ENCODE measurements at places on chromosomes 2 and 18.

DNA sequence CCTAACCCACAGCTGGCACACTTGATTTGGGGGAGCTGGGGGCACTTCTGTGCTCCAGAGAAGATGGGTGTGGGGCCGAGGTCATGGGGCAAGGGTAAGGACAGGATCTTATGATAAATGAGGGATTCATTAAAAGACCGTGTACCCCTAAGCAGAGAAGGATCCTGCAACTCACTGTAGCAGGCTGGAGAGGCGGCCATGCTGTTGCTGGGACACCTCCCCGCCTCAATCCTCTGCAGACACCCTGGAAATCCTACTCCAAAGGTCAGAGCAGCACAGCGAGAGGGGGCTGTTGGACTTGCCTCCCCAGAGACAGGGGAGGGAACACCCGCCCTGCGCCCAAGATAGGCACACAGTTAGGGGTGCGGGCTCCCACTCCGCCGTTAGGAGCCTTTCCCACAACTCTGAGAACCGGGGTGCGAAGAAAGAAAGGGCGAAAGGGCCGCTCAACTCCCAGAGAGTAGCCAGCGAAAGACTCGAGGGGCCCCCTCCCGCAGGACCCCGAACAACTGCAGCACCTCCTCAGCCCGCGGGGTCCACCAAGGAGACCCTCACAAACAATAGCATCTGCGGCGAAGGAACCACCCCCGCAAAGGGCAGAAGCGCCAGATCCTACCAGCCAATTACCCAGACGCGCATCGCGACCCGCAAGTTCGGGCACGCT is 1.4 kb downstream of the PARD6G start:
- DNase-seq = no peak

DNA sequence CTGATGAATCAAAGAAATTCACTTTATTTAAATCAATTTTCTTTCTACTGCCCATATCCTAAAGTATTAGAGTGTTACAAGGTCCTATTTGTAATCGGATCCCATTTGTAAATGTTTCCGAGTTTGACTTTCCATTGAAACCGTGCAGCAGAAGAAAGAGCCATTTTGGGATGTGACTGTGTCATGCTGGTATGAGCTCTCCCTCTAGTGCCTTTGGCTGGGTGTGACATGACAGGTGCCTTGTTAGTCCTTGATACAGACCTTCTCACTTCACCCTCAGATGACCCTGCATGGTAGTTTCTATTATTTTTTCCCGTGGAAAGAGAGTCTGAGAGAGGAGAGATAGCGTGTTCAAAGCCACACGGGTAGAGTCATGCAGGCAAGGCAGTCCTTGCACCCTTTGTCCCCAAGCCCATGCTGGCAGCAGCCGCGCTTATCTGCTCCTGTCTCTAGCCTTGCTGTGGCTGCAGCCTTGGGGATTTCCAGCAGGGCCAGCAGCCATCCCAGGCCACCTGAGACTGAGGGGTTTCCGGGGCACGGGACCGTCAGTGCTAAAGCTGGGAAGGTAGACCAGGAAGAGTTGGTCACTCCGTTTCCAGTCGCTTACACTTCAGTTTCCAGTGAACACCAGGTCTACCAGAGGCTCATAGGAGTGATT is 21.4 kb downstream of the CHMP1B start:
- DNase-seq = no peak

GRCh38 chr2:224190234-224190935 is 151.3 kb upstream of the SERPINE2 start:
- no peak for DNase-seq

- DNase-seq = no peak
Measured at GRCh38 chr2:170336916-170337315, 159.0 kb downstream of the MYO3B start.

- DNase-seq = no peak
Measured at GRCh38 chr2:149064365-149064841, 25.9 kb downstream of the LYPD6B start.

- DNase-seq = no peak
Measured at GRCh38 chr18:48900469-48900868, 50.3 kb downstream of the SMAD7 start.

GRCh38 chr2:74908748-74909444 is 49.5 kb upstream of the POLE4 start:
- DNase-seq = no peak

DNA sequence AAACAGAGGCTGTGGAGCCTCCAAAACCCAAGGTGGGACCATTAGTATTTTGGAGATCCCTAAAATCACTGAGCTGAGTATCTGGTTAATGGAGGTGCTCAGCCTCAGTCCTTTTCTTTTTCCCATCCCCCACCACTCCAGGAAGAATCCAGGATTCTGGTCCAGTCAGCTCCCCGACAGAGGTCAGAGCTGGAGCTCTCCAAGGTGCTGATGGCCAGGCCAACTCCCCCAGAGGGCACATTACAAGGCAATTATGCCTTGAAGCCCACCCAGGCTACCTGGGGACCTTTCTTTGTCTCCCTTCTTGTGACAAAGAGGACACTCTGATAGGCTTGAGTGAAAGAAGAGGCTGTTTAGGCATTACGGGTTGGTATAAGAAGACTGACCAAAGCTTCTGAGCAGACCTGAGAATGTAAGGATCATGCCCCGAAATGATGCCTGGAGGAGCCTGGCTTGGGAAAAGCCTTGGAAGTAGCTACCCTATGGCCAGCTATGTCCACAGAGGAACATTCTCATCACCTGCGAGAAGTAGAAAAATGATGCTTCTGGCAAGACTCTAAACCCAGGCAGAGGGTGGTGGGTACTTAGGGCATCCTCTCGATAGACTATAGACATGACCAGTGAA is 102.5 kb upstream of the LDAH start:
- no peak for DNase-seq

DNA sequence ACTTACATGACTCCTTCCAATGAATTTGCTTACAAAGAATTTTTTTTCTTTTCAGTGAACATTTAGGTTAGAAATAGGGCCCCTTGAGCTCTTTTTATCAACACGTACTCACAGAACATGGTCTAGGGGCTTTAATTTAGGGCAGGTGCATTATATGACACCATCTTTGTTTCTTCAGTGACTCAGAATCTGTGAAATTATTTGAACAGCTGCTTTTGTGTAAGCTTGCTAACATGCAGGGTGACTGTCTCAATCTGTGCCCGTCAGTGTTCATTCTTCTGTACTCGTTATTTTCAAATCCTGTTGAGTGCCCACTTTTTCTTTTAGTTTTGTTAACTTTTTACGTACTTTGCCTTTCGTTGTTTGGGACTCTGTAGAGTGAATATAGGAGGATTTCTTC is 52.8 kb upstream of the CABYR start:
- no peak for DNase-seq

DNA sequence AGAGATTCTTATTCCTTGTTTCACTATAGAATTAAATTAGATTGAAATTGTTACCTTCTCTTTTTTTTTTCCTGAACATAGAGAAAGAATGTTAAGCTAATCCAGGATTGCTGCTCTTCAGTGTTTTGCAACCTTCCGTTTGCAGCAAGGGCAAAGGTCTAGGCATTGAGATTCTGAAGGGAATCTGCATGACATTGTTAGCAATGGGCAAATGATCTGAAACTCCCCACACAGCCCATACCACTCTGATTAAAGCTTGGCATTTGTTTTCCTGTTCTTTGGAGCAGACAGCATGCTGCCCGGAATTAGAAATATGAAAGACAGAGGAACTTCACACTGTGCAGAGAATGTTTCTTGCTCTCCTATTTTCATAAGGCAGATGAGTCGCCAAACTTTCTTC is 551.8 kb downstream of the SOCS6 start:
- no peak for DNase-seq

DNA sequence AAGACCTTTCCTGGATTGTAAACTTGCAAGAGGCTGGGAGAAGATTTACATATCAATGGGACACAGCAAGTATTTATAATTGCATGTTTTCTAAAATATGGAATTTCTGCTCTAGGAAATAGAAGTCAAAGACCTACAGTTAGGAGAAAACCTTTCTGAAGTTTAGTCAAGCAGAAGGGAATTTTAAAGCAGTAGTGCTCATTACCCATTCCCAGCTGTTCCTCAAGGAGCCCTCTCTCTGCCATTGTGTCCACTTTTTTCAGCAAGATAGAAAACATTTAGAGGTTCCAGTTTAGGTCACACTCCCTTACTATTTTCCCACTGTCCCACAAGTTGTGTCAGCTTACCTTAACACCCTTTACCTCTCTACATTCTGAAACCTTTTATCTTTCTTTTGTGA is 584.0 kb upstream of the CHAC2 start:
- DNase-seq = no peak

DNA sequence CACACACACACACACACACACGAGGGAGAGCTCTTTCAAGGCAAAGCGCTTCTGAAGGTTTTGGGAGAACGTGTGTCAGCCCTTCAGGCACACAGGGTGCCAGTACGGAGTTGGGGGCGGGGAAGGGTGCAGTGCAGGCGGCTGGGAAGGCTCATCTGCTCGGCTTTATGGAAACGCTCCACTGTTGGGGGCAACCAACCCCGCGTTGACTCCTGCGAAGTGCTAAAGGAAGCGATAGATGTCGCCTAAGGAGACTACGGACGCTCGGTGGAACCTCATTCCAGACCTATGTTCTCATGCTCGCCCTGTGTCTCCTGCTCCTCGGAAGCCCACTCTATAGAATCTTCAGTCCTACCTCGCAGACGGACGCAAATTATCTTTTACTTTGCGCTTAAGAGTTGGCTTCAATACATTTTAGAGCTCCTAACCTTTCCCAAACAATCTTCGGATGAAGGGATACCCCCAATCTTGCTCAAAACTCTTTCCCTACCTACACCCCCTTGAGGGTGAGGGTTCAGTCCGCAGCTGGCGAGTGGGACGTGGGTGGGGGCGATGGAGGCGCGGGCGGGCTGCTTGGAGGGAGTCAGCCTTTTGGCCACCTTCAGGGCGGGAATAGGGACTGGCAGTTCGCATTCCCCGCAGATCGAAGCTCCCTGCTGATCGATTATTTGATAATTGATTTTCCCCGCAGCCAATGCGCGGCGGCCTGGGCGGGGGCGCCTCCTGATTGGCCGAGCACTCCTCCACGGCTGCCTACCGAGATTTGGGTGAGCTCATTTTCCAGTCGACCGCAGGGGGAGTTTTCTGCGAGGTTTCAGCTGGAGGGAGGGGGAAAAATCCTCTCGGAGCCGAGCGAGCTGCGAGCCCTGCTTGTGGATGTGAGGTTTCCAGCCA is 1.9 kb upstream of the MEIS1 start:
- DNase-seq = peak; percentile 94

DNA sequence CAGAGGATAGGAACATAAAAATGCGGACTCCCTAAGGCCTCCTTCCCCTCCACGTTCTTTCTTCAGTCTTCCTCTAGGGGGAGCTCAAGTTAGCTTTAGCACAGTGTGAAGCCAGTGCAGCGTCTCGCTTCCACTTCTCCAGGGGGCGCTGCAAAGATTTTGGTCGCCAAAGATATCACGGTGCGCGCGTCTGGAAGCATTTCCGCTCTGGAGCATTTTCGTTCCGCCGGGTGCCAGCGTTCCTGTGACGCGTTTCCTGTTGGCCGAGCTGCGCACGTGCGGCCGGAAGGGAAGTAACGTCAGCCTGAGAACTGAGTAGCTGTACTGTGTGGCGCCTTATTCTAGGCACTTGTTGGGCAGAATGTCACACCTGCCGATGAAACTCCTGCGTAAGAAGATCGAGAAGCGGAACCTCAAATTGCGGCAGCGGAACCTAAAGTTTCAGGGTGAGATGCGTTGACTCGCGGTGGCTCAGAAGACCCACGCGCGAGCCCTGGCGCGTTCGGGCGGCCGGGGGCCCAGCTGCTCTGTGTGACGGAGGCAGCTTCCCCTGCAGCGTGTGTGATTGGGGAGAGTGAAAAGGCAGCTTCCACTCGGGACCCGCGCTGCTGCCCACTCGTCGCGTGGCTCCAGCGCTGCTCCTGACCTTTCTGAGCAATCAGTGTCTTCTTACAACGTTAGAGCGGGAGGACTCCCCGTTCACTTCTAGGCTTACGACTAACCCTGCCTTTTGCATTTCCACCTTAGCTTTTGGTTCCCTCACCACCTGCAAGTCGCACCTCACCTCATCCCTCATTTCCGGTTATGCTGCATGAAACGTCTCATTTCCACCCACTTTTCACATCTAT is at the start of gene DDX18:
DDX18 (plus strand) TSS at position 275 of the 848 bp plus-strand sequence; CDS start at position 362, 87 bp downstream.
- DNase-seq = peak; percentile 97

DNA sequence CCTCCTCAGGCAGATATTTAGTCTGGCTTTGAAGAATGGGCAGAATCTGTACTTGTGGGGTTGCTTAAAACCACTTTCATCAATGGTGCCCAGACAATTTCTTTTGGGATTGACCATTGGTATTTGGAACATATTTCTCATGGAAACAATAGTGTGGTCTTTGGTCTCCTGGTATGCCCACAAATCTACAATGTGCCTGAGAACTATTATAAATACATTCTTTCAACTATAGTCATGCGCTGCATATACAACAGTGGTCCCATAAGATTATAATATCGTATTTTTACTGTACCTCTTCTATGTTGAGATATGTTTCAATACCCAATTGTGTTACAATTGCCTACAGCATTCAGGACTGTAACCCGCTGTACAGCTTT is 34.8 kb upstream of the PPP4R1 start:
- no peak for DNase-seq

DNA sequence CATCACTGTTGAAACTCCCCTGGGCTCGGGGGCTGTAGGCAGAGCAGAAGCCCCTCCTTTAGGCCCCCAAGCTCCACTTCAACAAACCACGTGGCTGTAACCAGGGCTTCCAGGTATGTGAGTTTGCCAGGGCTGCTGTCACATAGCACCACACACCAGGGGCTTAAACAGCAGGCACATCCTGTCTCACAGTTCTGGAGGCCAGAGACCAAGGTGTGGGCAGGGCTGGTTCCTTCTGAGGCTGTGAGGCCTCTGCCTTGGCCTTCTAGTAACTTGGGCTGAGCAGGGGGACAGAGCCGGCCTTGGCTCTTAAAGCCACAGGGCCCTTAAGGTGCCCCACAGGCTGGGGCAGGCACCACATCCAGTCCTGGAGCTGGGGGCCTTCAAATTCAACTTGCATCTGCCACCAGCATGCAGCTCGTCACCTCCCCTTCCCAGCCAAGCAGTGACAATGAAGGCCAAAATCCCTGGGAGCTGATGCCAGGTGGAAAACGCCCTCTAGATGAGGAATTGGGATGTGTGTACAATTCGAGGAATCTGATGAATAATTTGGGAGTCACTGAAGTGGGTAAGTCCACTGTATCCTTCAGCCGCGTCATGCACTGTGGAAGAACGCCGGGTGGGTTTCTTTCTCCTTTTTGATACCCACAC is 104.2 kb upstream of the ODC1 start:
- no peak for DNase-seq

DNA sequence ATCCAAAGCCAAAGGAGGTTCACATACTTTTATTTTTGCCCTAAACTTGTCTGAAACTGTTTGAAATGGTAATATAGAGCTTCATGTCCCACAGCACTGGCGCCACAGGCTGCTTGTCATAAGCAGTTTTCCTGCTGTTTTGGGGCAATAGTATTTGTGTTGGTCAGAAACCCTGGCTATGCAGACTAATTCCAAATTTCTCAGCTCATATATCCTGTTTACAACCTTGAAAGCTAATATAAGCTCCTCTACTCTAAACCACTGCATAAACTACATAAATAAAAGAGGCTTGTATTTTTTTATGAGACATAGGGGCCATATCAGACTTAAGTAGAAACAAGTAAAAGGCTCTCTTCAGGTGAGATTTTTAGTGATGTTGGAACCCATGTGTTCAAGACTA is 736.8 kb upstream of the ID2 start:
- no peak for DNase-seq

- DNase-seq = no peak
Measured at GRCh38 chr2:226694586-226695284, 104.9 kb downstream of the IRS1 start.

GRCh38 chr18:53458944-53459580 is 765.4 kb downstream of the MBD2 start:
- DNase-seq = peak; percentile 60

GRCh38 chr2:45951025-45951727 is 299.7 kb downstream of the PRKCE start:
- DNase-seq = no peak
